ENCODE measurements at places on chromosomes 16 and 17.

GRCh38 chr17:5031365-5032082, 3.7 kb downstream of the SLC52A1 start:
- DNase-seq = no peak

GRCh38 chr16:66846266-66846665, 2.1 kb downstream of the CA7 start:
- no peak for DNase-seq

GRCh38 chr16:2275476-2276367, 7.8 kb upstream of the RNPS1 start:
- DNase-seq = no peak

GRCh38 chr16:73823205-73823849, 473.3 kb upstream of the PSMD7 start:
- no peak for DNase-seq

- no peak for DNase-seq
Measured at GRCh38 chr16:48353565-48354163, 31.5 kb downstream of the SIAH1 start.

- DNase-seq = no peak
Measured at GRCh38 chr17:40104594-40105486, 4.5 kb upstream of the NR1D1 start.

DNA sequence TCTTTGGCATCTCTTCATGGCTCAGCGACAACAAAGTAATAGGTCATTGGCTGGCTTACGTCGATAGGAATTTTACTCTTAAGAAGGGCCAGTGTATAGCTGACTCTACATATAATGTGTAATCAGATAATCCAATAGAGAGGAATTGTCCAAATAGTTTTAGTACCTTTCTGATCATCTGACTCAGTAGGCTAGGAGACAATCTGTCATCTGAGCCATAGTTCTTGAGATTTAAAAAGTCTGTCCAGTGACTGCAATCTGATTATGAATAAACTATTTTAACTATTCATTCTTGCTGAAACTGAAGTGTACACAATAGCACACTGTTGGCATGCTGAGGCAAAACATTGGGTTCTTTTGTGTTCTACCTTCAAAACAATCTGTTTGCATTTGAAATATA, 21.4 kb upstream of the NOL11 start:
- no peak for DNase-seq

Measured in cortex of kidney (tissue), 1 donor.